ENCODE measurements at places on chromosomes 6 and 20.

DNA sequence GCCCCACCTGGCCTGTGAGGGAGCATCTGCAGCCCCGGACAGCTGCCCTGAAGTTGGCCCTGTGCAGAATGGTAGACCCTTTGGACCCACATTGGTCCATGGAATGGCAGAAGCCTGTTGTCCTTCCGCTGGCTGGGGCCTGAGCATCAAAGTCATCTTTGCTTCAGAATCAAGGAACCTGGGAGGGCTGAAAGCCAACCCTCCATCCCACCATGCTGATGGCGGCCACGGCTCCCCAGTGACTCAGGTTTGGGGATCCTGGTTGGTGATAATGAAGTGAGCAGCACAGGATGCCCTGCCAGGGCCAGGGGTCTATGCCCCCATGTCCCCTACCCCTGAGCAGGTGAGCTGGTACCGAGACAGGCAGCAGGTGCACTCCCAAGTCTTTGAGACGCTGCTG is 52.8 kb downstream of the YTHDF1 start:
- DNase-seq, result no peak

GRCh38 chr6:149488815-149489214 is 4.0 kb upstream of the ZC3H12D start:
- DNase-seq, result no peak

DNA sequence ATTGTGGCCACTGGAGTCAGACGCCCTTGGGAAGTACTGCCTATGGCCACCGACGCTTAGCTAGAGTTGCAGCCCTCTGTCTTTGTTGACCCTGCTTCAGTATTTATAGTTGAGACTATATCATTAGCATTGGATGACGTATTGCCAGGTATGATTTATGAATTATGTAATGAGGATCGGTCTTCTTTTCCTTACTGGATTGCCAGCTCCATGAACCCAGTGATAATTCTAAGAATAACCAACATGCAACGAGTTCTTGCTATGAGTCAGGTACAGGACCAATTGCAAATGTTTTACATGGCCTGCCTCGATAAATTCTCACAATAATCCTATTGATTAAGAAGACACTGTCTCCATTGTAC is 63.5 kb downstream of the CLIC5 start:
- no peak for DNase-seq

- peak; percentile 47 for DNase-seq
These were observed 26.2 kb downstream of the CTCFL start for GRCh38 chr20:57498425-57499400.

- no peak for DNase-seq
These were observed 18.8 kb downstream of the CARMIL1 start for GRCh38 chr6:25297823-25298522.

DNA sequence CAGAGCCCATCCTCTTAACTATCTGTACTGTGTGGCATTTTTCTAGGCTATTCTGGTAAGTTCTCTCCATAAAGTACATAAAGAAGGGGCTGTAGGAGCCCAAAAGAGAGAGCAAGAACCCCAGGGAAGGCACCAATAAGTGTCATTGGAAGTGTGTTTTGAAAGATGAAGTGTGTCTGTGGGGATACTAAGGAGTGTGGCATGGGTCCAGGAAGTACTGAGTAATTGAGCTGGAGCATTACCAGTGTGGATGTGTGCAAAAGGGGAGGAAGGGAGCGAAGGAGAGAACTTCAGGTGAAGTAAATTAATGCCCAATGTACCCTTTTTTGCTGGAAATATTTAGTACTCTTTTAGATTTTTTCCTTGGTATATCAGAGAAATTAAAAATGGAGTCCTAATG is 63.9 kb downstream of the KCNS1 start:
- no peak for DNase-seq

- DNase-seq, result no peak
These were observed 1.7 kb downstream of the IP6K3 start for GRCh38 chr6:33744895-33745546.
